Peyer's patch (tissue), 4 donors: ENCODE measurements at places on chromosomes 7 and 10.

GRCh38 chr7:26480156-26480555 lies 188.5 kb downstream of the SNX10 start:
- DNase-seq: no peak

- no peak for DNase-seq
Observed at GRCh38 chr10:128684215-128684614, 558.0 kb upstream of the MKI67 start.

GRCh38 chr7:44172352-44172751 lies 16.9 kb downstream of the GCK start:
- no peak for DNase-seq

DNA sequence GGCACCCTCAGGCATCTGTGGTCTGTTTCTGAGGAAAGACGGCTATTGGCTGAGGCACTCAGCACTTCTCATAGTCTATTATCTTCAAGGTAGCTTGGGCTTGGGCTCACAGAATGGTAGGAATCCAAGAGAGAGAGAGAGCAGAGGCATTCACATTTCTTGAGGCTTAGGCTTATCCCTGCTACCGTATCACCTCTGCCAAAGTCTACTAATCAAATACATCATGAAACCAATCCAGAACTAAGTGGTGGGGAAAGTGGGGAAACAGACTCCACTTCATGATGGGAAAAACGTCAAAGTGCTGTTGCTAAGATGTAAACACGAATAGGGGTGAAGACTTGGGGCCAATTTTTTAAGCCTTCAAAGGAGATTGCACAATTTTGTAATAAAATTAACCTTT lies 271.1 kb upstream of the SEMA3D start:
- DNase-seq: no peak

GRCh38 chr10:131775433-131775832 lies 125.4 kb upstream of the PPP2R2D start:
- DNase-seq: no peak

- DNase-seq: no peak
Observed at GRCh38 chr7:127873151-127873550, 158.1 kb downstream of the LRRC4 start.

DNA sequence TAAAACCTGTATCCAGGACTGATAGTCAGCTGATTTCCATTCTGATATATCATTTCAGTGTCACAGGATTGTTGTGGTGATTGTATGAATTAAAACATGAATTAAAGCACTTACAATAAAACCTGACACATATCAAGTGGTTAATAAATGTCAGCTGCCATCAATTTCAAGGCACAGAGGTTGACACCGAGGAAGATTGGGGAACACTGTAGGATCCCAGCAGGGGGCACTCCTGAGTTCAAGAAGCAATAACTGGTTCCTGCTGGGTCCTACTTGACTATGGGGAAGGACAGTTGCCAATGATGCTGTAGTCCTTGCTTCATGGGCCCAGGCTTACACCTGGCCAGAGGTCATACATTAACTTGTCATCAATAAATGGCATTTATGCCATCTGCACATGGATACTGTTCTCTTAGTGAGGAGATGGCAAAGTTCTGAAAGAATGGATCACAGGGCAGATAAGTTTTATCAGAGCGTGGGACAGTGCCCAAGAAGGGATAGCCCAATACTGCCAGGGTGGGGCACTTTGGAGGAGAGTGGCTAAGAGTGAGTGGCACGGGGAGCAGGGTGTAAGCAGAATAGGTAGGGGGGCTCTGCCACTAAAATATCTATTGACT lies 24.1 kb downstream of the FZD1 start:
- peak; percentile 31 for DNase-seq

DNA sequence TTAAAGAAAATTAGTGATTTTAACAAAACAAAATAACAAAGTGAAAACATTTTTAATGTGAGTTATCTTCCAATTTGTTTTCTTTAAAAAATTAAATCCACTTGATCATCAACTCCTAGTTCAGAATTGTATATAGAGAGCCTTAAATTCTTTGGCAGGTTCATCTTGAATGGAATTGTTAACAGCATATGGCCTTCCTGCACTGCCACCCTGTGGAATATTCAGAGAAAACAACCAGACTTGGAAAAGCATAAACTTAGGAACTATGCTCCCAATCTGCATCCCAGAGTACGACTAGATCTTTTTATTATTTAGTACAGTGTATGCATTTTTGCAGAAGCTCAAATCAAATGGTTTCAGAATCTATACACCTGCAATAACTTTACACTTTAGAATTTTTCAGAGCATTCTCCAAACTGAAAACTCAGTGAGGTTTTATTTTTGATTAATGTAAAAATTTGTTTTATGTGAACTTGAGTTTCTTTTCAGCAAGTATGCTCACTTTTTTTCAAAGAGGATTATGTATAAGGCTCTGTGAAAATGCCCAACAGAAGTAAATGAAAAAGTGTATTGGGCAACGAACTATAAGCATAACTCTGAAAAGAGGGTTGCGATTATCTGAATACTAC lies 44.9 kb upstream of the ANK3 start:
- peak; percentile 20 for DNase-seq

DNA sequence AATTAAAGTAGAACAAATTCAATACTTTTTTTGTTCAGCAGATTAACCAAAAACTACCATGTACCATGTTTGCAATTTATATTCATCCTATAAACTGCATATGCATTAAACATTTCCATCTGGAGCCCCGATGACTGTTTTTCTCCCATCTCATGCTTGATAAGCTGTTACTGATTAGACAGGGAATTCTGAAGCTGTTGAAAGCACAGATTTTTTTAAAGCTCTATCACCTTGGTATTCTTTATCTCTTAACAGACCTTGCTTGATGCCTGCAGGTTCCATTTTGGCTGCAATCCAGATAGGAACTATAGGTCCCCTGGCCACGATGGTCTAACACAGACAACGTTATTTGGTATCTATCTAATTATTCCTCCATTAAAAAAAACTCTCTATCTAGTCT lies 961.7 kb downstream of the CNTNAP2 start:
- DNase-seq: no peak

DNA sequence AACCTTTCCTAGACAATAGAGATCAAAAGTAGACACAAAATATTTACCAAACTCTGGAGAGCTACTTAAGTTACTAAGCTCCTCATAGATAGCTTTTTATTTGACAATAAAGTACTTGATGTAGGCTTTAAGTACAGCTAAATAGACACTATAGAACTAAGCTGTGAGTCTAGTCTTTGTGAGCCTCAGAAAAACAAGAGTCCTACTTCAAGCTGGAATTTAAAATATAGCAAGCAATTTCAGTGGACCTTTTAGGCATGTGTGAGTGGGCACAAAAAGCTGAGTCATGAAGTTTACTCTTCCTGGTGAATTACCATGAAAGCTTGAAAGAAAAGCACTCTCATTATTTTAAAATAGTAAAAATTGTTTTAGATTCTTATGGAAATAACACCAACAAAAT lies 76.1 kb downstream of the ADD3 start:
- DNase-seq: no peak

- DNase-seq: no peak
Observed at GRCh38 chr10:99854860-99855259, 72.4 kb downstream of the ABCC2 start.

- DNase-seq: no peak
Observed at GRCh38 chr7:143908120-143908519, 6.1 kb upstream of the TCAF1 start.
